Psoas muscle (tissue), 8 donors: ENCODE measurements at places on chromosomes 2 and 18. TPM values are rescaled to one million over a fixed set of nuclear protein-coding genes. Genes with fewer than 3 reads are reported as not detected.

GKN2 gene
- not detected for total RNA-seq

RSAD2 gene
- 2.3 TPM for total RNA-seq

- DNase-seq = no peak
Observed at GRCh38 chr2:101820519-101820918, 123.0 kb downstream of the MAP4K4 start.

DNA sequence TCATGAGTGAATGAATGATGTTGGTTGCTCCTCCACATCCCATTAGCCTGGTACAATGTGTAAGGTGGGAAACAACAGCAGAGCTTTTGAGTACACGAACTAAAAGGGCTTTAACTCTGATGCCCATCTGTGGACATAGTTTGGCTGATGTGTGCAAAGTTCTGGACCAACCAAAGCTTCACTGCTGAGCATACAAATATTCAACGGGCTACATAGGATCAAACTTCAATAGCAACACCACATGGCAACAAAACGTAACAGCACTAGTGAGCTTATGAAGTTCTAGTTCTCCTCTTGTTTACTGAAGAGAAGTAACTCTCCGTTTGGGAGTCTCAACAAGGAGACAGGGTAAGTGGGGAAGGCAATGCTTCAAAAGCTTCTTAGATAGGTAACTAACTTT lies 20.4 kb downstream of the STAM2 start:
- DNase-seq = no peak

- DNase-seq = no peak
Observed at GRCh38 chr18:55509631-55510324, 78.2 kb downstream of the TCF4 start.

DNA sequence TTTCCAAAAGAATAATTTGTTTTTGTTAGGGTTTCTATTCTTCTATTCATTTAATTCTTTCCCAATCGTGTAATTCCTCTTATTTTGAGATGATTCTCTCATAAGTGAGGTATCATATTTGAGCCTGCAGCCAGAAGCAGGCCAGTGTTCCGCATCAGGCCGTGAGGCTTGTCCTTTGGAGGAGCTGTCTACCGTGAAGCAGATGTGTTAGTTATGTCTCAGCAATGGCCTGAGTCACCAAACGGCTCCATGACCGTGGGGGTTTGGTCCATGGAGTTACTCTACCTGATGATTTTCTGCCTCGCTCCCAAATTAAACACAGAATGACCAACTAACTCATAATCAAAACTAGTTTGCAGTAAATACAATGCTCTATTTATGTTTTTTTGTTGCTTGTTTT lies 64.2 kb upstream of the TMEM87B start:
- DNase-seq = no peak

DNA sequence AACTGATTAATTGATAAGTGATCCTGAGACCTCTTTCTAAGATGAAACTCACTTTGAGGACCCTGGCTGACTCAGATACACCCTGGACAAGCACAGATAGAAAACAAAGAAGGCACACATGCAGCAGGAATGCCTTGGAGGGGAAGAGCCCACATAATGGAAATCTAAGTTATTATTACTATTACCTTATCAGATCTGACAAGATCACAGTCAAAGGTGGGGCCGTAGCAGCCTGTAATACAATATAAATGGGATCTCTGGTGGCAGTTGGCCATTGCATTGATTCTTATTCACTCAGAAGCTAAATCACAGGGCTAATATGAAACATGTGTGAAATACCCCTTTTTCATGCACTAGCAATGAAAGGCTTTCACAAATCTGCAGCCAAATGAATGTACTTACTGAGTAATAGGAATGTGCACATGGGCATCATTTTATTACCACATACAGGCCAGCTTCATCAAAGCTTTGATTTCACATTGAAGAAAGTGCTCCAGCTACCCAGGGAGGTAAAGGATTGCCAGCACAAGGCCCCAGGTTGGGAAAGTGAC lies 84.0 kb downstream of the ZBTB7C start:
- no peak for DNase-seq

GRCh38 chr2:160402501-160402900 lies 91.1 kb downstream of the RBMS1 start:
- no peak for DNase-seq

GRCh38 chr2:235530735-235531134 lies 36.9 kb downstream of the AGAP1 start:
- DNase-seq = no peak

DNA sequence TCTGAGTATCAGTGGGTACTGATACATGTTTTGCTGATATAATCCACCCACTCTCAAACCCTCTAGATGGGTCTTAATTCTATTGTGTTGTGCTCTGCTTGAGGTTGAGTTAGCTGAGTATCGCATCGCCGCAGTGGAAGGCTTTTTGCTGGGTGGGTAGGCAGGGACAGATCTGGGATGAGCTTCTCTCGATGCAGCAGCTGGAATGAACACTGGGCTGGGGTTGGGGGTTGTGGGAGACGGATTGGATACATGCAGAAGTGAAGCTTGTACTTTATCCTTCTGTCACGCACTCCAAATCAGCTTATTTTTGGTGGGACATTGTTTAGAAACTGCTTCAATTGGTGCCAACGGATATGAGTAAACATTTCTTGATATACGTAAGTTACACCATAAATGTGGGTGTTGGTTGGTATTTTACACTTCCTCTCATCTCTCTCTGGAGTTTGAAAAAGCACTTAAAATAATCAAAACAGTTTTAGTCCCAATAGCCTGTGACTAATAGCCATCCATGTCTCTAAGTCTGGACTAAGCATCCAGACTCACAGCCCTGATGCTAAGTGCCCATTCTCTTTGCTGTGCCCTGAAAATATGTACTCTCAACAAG lies 107.1 kb downstream of the POLE4 start:
- DNase-seq = no peak

DNA sequence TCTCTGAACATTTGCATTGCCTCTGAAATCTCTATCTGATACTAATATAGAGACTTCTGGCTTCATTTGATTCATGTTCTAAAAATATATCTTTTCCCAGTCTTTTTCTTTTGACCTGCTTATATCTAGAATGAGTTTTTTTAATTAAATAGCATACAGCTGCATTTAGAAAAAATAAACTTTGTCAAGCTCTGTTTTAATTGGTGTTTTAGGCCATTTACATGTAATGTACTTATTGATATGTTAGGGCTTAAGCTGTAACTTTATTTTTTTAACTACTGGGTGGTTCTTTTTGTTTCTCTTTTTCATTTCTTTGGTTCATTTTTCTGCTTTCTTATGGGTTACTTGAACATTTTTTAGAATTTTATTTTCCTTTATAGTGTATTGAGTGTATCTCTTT lies 54.9 kb downstream of the CCDC138 start:
- DNase-seq = no peak

DNA sequence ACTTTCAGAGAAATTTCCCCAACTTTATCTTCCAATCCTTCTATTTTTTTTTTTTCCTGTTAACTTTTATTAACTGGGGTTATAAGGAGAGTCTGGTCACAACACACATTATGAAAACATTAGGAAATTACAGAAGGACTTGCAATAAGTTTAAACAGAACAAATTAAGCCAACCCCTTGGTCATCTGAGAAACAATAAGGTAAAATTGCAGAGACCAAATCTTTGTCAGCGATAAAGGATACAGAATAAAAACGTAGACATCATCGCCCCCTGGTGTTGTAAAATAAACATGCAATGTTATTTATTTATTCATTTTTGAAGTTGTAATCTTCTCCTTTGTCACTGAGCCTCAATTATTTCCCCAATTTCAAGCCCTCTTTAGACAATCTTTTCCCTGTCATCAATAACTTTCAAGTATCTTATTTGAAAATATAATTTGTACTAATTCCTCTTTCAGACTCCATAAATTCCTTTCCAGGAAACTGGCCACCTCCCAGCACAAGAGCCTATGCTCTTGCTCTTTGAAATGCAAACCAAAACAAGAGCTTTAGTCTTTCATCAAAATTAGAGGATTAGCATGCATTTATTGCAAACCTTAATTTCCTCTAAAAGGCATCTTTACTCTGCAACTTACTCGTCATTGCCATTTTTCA lies 19.5 kb downstream of the G6PC2 start:
- no peak for DNase-seq

DNA sequence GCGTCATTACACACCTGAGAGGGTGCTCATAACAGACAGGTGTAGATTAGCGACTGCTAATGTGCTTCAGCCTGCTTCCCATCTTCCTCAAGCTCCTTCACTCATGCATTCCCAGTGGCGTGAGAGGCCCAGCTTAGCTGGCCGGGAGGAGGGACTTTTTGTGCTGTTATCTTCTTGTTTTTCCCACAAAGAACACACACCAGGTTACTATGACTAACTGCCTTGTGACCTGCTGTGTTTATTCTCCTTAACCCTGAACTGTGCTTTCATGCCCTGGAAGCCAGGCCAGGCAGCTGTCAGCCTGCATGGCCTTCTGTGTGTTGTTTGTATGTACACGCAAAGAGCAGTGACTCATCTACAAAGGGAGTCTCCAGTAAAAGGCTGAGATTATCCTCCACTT lies 143.8 kb downstream of the PIEZO2 start:
- no peak for DNase-seq
